RPMI7951 (cell line): ENCODE measurements at places on chromosomes 4 and X.

DNA sequence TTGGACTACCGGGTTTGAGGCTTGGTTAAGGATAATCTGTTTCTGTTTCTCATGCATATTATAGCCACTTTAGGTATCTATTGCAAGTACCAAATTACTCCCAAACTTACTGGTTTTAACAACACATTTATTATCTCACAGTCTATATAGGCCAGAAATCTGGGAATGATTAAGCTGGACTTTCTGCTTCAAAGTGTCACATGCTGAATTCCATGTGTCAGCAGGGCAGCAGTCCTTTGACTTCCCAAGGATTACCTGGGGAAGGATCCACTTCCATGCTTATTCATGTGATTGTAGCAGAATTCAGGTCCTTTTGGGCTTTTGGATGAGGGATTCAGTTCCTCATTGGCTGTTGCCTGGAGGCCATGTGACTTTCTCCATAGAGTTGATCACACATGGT lies 349.0 kb upstream of the TRAM1L1 start:
- DNase-seq, result no peak

GRCh38 chr4:54872261-54872660 lies 214.5 kb downstream of the KIT start:
- peak; percentile 23 for DNase-seq

- DNase-seq, result no peak
Measured at GRCh38 chr4:336099-336892, 1.3 kb upstream of the ZNF141 start.

DNA sequence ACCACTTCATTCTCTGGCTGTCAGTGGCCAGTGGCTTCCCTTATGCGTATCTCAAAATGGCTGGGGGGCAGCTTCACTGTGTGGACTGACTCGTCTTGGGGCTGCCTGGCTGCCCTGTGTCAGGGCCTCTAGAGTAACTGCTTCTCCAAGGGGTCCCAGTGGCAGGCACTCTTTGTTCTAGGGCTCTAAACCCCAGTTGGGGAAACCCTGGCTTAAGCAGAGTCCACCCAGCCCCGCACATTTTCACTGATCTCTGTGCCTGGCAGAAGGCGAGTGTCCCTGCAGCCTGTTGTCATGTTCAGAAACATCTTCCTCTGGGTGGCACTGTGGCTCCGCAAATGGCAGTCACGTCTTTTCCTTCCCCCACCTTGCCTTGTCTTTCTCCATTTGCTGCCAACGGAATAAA lies 59.7 kb downstream of the NBDY start:
- no peak for DNase-seq

- DNase-seq, result no peak
Measured at GRCh38 chr4:133910165-133910564, 291.4 kb downstream of the PABPC4L start.

- no peak for DNase-seq
Measured at GRCh38 chr4:173138624-173139023, 30.0 kb upstream of the GALNT7 start.

- peak; percentile 99 for DNase-seq
Measured at GRCh38 chr4:57102050-57102624, 8.0 kb downstream of the IGFBP7 start.

DNA sequence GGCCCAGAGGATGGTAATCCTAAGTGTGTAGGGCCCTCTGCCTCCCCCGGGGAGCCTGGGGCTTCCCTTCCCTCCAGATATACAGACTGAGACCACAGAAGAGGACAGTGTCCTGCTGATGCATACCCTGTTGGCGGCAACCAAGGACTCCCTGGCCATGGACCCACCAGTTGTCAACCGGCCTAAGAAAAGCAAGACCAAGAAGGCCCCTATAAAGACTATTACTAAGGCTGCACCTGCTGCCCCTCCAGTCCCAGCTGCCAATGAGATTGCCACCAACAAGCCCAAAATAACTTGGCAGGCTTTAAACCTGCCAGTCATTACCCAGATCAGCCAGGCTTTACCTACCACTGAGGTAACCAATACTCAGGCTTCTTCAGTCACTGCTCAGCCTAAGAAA lies 1.9 kb downstream of the TRO start:
- DNase-seq, result no peak

DNA sequence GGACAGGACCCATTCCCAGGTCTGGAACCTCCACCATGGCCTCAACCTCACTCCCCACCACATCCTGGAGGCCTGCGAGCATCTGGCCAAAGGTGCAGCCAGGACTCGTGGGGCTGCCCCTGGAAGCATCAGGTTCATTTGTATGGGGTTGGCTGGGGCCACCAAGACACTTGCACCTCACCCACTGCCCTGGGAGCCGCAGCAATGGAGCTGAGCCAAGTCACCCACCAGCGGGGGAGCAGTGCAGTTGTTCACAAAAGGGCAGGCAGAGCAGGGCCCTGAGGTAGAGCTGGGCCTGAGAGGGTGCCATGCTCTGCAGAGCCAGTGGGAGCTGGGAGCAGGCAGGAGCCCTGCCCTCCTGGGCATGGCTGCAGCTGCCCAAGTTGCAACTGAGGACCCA lies 163.5 kb downstream of the FAM47A start:
- DNase-seq, result no peak

- peak; percentile 79 for DNase-seq
Measured at GRCh38 chrX:70592091-70592490, 147.5 kb downstream of the DLG3 start.

DNA sequence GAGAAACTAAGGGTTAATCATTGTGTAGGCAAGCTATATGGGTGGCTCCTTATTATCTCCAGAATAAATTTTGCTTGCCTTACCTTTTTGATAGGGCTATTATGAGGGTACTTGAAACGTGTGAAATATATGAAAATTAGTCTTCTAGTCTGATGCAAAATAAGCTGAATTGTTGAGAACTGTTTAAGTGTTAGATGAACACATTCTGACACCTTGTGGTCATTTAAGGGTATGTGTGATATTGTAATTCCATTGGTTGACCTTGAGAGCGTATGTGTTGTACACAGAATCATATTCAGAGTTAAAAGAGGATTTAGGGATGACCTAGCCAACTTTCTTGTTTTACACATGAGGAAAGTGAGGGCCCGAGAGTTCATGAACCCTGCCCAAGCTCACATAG lies 44.6 kb upstream of the LINC00632 start:
- DNase-seq, result peak; percentile 6

DNA sequence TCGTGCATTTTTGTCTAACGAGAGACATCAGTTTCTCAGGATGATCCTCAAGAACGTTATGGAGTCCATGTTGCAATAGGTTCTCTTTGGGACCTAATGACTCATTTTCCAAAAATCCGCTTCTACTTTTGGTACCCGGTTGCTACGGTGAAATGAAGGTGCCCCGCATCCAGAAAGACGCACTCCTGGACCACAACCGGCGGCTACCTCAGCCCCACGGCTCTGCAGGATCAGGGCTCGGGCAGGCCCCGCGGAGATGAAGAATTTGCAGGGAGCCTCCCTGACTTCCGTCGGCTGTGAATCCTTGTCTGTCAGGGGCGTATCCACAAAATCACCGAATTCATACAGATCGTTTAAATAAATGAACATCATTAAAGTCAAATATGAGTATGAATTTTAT lies 15.6 kb downstream of the GTPBP6 start:
- no peak for DNase-seq

DNA sequence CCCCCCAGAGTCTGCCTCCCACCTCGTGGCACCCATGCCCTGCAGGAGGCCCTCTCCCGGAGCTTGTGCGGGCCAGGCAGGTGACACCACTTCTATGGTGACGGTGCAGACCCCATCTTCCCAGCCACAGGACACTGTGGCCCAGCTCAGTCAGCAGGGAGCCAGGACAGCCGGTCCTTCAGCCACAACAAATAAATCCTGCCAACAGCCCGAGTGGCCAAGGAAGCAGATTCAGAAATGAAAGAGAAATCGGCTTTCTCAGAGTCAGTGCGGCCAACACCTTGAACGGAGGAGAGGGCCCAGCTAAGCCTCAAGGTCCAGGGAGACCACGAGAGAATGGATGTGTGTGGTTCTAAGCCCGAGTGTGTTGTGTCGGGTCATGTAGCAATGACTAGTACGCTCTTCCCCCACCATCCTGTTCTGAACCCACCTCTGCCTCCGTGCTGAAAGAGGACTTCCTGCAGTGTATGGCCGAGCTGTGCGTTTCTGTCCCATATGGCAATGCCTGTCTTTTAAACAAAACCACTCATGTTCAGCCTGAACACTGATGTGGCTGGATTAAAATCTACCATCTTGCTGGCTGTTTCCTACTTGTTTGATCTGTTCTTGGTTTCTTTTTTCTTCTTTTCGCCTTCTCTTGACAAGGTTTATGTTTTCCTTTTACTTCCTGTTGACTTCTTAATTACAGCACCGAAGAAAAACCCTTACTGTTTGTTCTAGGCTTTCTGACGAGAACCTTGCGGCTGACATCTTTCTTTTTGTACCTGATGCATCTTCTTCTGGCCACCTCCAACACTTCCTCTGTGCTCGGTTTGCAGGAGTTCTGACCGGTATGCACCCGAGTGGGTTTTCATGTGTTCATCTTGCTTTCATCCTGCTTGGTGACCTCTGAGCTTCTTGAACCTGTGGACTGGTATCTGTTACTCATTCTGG lies 53.1 kb downstream of the GAK start:
- DNase-seq, result no peak
